ENCODE measurements at places on chromosomes 3 and 15.
A peak's percentile ranks its signal among the peaks of the same experiment; 100 is the strongest.

- DNase-seq: no peak
These were observed 7.0 kb downstream of the DNAJB11 start for GRCh38 chr3:186577521-186577920.

DNA sequence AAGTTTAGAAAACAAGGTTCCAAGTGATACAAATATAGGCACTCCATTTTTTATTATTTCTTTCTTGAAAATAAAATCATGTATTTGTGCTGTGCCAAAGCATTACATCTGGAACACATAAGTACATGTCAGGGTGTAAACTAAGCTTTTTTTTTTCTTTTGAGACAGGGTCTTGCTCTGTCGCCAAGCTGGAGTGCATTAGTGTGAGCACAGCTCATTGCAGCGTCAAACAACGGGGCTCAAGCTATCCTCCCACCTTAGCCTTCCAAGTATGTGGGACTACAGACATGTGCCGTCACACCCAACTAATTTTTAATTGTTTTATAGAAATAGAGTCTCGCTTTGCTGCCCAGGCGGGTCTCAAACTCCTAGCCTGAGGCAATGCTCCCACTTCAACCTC lies 9.0 kb downstream of the SPATA12 start:
- no peak for DNase-seq

DNA sequence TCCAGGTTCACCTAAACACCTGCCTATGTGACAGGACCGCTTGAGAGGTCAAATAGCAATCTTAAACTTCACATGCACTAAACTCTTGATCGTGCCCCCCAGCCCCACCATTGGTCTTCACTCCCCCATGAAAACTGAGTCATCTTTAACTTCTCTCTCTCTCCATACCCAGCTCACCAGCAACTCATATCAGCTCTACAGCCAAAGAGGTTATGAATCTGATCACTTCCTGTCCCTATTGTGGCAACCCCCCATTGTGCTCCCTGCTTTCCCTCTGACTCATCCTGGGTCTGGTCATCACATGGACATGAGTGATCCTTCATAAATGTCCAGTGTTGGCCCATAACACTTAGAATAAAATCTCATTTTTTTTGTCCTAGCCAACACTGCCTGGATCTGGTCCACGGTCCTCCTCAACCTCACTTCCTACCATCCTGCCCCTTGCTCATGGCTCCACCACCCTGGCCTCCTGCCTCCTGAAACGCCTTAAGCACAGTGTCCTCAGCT lies 103.4 kb upstream of the HACD2 start:
- no peak for DNase-seq

DNA sequence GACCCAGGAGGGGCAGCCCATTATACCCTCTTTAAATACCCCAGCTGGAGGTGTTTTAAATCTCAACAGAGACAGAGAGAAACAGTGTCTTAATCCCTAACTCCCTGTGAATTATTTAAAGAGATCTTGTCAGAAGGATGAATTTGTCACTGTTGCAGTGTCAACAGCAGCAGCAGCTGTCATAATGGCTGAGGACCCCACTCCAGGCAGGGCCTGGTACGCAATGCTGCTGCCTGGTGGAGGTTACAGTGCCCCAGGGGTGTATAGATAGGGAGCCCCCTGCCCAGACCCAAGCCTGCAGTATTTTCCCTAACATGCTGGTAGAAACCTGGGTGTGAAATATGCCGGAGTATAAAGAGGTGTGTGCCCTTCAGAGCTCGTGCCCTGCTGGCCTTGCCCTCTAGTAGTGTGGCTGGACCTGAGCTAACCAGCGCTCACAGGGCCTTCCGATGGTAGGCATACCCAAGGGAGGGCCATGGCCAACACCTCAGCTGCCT lies 143.0 kb downstream of the EPHB1 start:
- DNase-seq: no peak

DNA sequence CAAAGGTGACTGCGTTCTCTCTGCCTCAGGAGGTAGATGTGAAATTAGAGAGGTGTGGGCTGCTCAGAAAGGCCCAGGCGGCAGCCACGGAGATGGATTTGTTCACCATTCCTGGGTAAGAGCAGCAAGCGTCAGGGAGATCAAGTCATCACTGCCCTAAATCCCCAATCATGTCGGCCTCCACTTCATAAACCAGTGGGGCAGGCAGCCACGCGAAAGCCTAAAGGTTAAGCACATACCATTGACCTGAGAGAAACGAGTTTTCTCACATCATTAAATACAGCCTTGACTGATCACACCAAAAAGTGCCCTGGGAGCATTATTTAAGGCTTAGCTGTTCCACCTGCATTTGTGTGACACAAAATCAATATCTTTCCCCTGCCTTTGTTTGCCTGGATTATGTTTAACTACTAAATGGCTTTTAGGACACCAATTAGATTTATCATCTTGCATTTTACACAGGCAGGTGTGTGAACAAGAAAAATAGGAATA lies 50.7 kb upstream of the FOXB1 start:
- DNase-seq: peak; percentile 15

DNA sequence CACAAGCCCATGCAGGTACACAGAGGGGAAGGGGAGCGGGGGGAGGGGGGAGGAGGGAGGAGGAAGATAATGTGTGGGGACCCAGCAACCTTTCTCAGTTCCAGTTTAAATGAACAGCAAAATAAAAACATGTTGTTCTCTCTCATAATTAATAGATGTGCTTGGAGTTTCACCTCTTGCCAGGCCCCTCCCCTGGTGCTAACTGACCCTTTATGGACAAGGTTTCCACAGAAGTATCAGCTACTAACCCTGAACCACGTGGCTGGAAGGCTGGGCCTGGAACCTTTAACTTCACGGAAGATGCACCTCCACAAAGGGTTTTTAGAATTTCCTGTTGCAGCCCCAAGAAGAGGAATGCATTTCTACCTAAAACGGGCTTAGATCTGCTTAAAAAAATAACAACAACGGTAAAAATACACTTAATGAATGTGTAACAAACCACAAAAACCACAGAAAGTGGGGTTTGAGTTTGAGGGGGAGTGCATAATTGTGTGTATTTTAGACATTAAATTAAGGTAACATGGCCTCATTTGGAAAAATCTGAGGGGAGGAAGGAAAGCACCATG lies 14.8 kb upstream of the SMAD3 start:
- no peak for DNase-seq

- DNase-seq: no peak
These were observed 597.3 kb downstream of the NAALADL2 start for GRCh38 chr3:175456466-175456865.

GRCh38 chr3:48694610-48695392 lies 9.1 kb upstream of the NCKIPSD start:
- DNase-seq: no peak

GRCh38 chr3:14137004-14137403 lies 12.2 kb downstream of the TMEM43 start:
- no peak for DNase-seq

GRCh38 chr15:89802231-89802928 lies 12.3 kb downstream of the ANPEP start:
- no peak for DNase-seq

GRCh38 chr15:35546511-35547381 lies 781 bp upstream of the DPH6 start:
- DNase-seq: no peak

DNA sequence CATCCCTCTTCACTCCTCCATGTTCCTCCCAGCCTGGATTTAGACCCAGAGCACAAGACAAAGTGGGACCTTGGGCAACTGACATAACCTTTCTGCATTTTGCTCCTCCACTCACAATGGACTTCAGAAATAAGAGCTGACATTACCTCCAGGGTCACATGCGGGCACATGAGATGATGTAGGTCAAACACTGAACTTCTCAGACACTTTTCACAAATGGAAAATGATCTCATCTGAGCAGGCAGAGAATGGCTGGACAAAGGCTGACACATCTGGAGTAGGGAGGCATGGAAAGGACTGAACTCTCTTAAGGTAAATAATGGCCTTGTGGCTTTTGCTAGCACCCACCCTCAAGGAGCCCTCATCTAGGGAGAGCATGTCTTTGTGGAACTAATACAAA lies 849.2 kb upstream of the CFAP20DC start:
- DNase-seq: no peak

DNA sequence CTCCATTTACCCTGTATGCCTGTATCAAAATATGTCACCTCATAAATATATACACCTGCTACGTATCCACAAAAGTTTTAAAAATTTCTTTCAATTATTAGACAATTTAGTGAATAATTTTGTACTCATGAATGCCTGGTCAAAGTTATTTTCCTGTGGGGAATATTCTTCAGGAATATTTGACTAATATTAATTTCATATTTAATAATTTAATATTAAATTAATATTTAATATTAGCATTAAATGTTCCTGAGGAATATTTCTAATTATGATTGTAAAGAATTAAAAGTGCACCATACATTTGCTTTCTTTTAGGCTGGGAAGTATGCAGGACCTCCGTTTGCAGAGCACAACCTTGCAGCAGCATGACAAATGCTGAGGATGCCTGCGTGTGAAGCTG lies 422.7 kb downstream of the C3orf38 start:
- no peak for DNase-seq

- DNase-seq: no peak
These were observed 66.0 kb downstream of the IGSF11 start for GRCh38 chr3:118968640-118969039.

GRCh38 chr3:47578119-47578632 lies 489 bp downstream of the CSPG5 start:
- DNase-seq: peak; percentile 62

- DNase-seq: no peak
These were observed 54.7 kb downstream of the ETV5 start for GRCh38 chr3:186053954-186054791.

GRCh38 chr3:96331341-96331740 lies 483.1 kb upstream of the EPHA6 start:
- DNase-seq: peak; percentile 58

DNA sequence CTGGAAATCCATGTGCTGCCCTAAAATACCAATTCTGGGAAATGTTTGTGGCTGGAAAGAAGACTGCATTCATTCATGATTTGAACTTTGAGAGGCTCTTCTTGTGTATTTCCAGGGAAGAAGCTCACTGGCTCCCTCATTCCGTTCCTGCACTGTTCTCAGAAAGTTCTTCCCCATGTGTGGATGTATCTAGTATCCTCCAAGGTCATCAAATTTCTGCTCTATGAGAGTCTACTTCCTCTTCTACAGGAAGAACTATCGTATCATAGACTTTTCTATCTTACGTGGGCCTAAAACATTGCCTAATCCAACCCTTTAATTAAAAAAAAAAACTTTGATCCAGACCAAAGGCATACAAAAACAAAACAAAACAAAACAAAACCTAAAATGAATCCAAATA lies 2.9 kb downstream of the CCR3 start:
- DNase-seq: no peak

All from T47D (cell line).